ENCODE measurements at places on chromosomes 7 and 10. TPM values are rescaled to one million over a fixed set of nuclear protein-coding genes. Genes with fewer than 3 reads are reported as not detected.

The ARHGEF5 gene
- 3.9 TPM for polyA plus RNA-seq

The FKBP9 gene
- 20.2 TPM for polyA plus RNA-seq

The PAX4 gene
- polyA plus RNA-seq: not detected

The PGAM1 gene
- 121 TPM for polyA plus RNA-seq

The TASOR2 gene
- 7.6 TPM for polyA plus RNA-seq

The FGFBP3 gene
- polyA plus RNA-seq: 0.14 TPM

The OPALIN gene
- polyA plus RNA-seq: not detected

The MMRN2 gene
- 1.7 TPM for polyA plus RNA-seq

The KCND2 gene
- polyA plus RNA-seq: 0.22 TPM

The EMX2 gene
- polyA plus RNA-seq: not detected

The DNA2 gene
- polyA plus RNA-seq: 1.6 TPM

The SLC29A3 gene
- 11.9 TPM for polyA plus RNA-seq

- DNase-seq: no peak
Observed at GRCh38 chr10:89915968-89916367, 214.6 kb downstream of the KIF20B start.

- DNase-seq: no peak
Observed at GRCh38 chr10:121910673-121911420, 17.0 kb downstream of the ATE1 start.

DNA sequence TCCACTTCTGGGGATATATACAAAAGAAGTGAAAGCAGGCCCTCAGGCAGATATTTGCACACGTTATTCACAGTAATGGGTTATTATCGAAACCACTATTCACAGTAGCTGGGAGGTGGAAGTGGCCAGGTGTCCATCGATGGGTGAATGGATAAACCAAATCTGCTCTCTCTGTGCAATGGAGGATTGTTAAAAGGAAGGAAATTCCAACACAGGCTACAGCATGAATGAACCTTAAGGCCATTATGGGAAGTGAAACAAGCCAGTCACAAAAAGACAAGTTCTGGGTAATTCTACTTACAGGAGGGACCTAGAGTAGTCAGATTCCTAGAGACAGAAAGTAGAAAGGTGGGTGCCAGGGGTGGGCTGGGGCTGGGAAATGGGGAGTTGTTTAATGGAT is 48.5 kb upstream of the BHLHA15 start:
- DNase-seq: no peak

- no peak for DNase-seq
Observed at GRCh38 chr10:91589658-91590035, 43.2 kb downstream of the PPP1R3C start.

GRCh38 chr7:29950480-29950879 is 39.1 kb downstream of the SCRN1 start:
- DNase-seq: no peak

- no peak for DNase-seq
Observed at GRCh38 chr7:81487516-81487915, 282.3 kb downstream of the HGF start.

DNA sequence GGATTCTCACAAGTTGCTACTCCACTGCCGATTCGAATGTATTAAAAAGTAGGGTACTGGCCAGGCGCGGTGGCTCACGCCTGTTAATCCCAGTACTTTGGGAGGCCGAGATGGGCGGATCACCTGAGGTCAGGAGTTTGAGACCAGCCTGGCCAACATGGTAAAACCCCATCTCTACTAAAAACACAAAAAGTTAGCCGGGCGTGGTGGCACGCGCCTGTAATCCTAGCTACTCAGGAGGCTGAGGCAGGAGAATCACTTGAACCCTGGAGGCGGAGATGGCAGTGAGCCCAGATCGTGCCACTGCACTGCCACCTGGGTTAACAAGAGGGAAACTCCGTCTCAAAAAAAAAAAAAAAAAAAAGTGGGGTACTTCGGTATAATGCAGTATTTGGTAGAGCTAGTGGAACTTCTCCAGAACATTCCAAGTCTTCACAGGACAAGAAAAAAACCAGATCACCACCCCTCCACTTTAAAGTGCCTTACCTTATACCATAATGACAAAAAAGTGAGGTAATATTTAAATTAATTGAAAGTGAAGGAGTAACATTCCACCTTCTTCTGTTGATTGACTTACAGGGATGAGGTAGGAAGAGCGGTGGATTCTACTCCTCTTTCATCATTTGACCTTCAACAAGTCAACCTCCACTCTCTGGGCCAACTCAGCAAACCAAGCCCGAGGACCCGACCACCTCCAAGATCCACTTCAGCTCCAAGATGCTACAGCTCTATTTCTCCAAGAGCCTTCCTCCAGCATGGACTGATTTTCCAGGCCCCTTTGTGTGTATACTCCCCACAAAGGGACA is 2.0 kb downstream of the BAZ1B start:
- no peak for DNase-seq

- DNase-seq: no peak
Observed at GRCh38 chr7:46198701-46199100, 277.6 kb upstream of the IGFBP3 start.

- DNase-seq: no peak
Observed at GRCh38 chr10:104339469-104340110, 1.3 kb upstream of the ITPRIP start.

DNA sequence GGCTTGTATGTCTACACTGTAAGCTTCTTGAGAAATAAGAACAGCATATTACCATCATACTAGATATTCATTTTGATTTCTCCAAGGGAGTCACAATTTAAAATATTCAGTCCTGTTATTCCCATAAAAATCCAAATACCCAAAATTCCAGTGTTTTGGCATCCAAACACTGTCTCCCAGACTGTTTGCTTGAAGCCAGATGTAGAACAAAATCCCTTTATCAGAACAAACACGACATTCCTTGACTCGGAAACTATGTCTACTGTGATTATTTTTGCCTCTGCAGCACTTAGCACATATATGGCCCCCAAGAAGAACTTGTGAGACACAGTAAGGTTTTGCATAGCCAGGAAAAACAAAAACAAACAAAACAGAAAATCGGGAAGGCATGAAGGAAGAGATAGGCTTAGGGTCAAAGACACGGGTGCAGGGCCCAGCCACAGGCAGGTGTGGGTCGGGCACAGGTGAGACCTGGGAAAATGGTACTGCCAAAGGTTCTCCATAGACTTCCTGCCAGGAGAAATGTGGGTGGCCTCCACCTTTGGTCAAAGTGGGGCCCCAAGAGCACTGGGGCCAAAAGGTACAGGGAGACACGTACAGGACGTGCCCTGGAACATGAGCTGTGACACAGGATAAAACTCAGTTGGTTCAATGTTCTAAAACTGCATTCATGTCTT is 36.5 kb downstream of the CPXM2 start:
- DNase-seq: no peak

DNA sequence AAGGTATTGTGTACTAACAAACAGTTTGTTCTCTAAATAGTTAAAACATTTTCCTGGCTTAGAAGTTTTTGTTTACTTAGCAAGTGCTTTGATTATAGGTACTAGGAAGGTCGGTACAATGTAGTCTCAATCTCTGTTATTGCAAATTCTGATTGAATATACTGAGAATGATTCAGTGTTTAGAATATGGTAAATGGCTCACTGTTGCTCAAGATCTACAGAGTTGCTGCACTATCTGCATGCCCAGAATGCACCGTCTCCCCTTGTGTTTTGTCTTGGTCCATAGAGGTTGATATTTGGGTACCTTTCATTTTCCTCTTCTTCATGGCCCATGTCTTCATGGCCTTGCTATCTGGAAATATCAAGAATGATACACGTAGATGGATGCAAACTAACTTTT is 99.6 kb downstream of the KLF6 start:
- DNase-seq: no peak

- DNase-seq: no peak
Observed at GRCh38 chr7:115233809-115234208, 311.9 kb downstream of the MDFIC start.

GRCh38 chr10:17883621-17884020 is 68.1 kb upstream of the SLC39A12 start:
- DNase-seq: no peak

GRCh38 chr7:3437467-3437866 is 136.4 kb downstream of the SDK1 start:
- DNase-seq: no peak

DNA sequence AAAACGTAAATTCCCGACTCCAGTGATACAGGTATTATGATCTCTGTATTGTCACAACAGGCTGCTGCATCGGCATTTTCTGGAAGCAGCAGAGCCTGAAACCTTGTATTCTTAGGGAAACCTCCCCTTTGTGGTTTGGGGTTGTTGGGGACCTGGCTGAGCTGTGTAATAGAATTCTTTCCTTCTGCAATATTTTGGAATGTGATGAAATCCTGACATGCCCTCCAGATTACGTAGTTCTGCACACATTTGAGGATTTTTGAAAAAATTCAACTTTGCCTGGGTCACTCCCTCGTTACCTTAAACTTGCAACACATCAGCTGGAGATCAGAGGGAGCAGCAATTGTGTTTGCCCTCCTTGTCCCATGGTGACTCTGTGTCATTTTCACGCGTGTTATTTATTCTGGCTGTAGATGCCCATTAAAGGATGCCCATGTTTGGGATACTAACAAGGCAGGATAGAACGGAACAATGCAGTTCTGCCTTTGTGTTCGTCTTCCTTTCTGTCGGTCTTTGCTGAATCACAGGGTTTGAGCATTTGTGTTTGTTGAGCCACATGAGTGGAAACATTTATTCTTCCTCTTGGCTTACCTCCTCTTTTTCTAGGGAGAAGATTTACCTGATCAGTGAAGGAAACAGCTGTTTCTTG is 181.7 kb downstream of the TCF7L2 start:
- DNase-seq: no peak

DNA sequence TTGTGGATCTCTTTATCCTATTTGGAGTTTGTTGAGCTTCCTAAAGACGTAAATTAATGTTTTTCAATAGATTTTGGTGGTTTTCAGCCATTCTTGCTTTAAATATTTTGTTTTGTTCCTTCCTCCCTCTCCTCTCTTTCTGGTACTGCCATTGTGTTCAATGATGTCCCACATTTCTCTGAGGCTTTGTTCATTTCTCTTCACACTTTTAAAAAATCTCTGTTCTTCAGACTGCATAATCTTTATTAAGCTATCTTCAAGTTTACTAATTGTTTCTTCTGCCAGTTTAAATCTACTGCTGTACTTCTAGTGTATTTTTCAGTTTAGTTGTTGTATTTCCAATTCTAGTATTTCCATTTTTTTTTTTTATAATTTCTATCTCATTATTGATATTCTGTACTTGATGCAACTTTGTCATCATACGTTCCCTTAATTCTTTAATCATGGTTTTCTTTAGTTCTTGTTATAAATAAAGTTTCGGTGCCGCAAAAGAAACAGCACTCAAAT is 45.6 kb upstream of the FZD9 start:
- DNase-seq: no peak

GRCh38 chr10:131944976-131945695 is 36.6 kb downstream of the BNIP3 start:
- DNase-seq: no peak

DNA sequence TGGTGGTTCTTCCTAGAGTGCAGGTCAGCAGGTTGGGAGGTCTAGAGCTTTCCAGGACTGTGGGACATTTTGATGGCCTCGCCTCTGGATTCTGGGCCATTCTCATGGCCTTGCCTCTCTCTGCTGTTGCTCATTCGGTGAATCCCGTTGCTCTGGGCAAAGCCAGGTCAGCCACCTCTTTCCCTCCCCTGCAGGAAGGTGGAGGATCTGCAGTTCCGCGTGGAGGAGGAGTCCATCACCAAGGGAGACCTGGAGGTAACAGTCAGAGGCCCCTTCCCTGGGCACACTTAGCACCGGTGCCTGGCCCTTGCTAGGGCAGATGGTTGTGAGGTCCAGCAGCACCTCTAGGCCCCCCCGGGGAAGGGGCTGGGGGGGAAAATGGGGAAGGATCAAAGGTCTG is 74.9 kb downstream of the CLIP2 start:
- DNase-seq: no peak
